Central memory CD8-positive, alpha-beta T cell (primary cell): ENCODE measurements at places on chromosomes 3 and 15.
A peak's percentile ranks its signal among the peaks of the same experiment; 100 is the strongest.

DNA sequence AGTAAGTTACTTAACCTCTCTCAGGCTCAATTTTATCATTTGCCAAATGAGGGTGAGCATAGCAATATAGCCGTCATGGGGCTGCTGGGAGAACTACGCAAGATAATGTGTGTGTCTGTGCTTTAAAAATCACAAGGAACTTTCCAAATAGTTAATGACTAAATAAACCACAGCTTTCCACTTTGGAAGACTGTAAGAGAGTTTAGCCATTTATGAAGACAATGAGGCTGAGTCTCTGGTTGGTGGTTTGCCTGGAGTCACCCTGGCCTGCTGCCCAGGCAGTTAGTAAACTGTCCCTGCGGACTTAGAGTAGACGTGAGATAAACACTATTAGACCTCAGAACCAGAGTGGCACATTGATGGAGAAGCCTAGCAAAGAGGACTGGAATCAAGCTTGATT is 357.7 kb downstream of the CLSTN2 start:
- DNase-seq = no peak

DNA sequence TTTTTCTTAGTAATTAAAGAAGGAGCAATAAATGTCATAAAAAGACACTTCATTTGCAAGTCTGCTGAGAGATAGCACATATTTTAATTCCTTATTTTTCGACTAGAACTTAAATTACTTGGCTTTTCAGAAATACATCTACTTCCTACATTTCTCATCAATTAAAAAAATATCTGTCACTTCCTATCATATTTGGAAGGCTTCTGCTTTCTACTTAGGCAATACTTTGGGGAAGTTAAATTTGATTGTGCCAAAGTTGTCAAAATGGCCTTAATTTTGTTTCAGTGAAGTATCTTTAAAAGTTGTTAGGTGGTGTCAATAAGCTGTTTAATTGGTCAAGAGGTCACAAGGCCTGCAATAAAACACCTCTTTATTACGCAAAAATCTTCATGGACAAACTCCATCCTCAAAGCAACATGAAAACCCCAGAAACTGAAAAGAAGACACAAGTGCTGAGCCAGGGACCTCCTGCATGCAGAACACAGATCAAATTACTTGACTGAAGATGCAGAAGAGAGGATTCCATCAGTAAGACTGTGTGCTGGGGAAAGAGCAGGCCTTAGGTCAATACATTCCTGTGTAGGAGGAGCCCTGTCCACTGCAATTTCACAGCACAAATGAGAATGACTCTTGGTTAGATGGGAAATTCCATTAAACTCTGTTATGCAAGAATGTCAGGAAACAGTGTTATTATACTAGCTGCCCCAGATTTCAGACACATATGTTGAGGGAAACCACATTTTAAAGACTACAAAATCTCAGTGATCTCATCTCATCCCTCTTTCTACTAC is 48.0 kb upstream of the FSTL1 start:
- no peak for DNase-seq

DNA sequence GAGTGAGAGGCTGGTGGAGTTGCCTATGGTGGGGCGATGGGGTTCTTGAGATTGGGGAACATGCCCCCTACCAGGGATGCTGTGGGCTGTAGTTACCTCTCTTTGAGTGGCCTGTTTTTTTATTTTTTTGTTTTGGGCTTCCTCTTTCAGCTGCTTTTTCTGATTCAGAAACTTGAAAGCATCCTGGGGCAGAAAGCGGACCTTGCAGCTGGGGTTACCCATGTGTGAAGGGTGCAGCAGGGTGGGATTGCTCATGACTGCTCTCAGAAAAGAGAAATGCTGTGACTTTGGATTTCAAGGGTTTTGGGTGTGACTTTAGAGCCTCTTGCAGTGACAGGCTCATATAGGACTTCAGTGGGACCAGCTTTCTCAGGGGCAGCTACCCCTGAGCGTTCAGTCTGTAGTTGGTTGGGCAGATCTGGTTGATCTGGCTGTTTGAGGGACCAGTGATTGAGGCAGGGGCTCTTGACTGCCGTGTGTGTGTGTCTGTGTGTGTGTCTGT is 1.8 kb downstream of the LIMD1 start:
- no peak for DNase-seq

DNA sequence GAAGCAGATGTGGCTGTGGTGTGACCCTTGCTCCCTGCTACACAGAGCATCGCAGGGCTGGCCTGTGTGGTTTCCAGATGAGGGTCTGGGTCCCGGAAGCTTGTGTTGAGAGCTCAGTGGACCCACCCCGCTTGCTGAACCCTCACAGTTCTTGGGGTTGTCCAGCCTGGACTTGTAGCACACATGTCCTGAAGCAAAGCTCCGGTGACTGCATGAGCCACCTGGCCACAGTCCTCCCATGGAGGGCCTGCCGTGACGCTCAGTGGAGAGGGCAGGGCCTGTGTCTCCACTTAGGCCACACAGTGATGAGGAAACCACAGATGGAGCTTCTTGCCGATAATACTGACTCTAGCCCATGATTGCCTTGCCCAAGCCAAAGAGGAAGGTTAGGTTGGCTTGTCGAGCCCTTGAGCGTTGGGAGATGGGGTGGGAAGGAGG is 62.6 kb downstream of the RGMA start:
- no peak for DNase-seq

DNA sequence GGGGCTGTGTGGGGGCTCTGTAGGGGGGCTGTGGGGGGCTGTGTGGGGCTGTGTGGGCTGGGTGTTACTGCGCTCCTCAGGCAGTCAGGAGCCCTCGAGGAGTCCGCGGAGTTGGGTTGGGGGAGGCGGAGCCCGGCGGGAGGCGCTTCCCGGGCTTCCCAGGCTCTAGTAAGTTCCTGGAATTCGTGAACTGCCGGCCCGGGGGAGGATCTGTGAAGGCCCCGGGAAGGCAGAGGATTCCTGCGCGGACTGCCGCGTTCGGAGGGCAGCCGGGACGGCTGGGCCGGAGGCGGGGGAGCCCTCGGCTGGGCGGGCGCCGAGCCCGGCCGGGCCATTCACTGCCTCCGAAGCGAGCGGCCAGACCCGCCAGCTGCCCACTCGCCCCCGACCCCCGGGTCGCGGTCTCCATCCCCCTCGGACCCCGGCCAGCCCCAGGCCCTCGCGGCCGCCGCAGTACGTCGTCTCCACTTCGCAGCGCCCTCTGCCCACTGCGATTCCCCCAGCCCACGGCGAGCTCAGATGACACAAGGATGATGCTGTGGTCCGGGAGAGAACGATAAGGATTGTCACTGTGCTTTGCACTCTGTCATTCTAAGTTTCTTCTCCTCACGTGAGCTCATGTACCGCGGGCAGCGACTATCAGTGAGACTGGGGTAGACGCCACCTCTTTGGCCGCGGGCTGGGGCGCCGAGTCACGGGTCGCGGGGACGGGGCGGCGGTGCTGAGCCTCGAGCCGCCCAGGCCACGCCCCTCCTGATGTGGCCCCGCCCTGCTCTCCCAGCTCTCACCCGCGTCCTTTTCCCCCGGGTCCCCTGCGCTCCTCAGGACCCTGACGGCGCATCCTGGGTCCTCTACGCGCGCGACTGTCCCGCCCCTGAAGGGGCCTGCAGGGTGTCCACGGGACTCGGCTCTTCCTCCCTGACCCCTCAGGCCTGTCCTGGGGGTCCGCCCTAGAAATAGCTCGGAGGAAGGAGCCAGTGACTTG is 65.3 kb downstream of the KLF13 start:
- DNase-seq = peak; percentile 70

DNA sequence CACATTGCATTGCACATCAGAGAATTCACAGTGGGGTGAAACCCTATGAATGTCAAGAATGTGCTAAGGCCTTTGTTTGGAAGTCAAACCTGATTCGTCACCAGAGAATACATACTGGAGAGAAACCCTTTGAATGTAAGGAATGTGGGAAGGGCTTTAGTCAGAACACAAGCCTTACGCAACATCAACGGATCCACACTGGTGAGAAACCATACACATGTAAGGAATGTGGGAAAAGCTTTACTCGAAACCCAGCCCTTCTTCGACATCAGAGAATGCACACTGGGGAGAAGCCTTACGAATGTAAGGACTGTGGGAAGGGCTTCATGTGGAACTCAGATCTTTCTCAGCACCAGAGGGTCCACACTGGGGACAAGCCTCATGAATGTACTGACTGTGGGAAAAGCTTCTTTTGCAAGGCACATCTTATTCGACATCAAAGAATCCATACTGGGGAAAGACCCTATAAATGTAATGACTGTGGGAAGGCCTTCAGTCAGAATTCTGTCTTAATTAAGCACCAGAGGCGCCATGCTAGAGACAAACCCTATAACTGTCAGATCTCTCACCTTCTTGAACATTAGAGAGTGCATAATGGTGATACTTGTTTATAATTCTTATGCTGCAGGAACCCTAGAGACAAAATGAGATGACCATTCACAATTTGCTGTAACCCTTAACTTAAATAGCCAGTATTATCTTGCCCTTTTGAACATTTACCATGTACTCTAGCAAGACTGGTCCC is 9.0 kb downstream of the ZNF662 start:
- no peak for DNase-seq

GRCh38 chr15:87362531-87362930 is 894.0 kb downstream of the NTRK3 start:
- DNase-seq = no peak

DNA sequence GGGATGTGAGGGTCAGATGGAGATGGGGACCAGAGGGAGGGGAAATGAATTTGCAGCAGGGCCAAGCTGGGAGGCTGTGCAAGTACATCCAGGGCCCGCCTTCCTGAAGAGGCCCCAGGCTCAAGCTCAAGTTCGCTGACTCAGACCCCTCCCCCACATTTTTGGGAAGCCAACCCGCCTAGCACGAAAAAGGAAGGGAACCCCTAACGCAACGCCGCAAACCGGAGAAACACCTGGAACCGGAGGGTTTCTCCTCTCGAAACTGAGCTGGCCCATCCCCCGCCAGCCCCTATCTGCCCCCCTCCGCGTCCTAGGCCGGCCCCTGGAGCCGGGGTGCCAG is 624 bp downstream of the AP3B2 start:
- no peak for DNase-seq

- DNase-seq = no peak
Measured at GRCh38 chr15:98809273-98809672, 160.9 kb downstream of the IGF1R start.

DNA sequence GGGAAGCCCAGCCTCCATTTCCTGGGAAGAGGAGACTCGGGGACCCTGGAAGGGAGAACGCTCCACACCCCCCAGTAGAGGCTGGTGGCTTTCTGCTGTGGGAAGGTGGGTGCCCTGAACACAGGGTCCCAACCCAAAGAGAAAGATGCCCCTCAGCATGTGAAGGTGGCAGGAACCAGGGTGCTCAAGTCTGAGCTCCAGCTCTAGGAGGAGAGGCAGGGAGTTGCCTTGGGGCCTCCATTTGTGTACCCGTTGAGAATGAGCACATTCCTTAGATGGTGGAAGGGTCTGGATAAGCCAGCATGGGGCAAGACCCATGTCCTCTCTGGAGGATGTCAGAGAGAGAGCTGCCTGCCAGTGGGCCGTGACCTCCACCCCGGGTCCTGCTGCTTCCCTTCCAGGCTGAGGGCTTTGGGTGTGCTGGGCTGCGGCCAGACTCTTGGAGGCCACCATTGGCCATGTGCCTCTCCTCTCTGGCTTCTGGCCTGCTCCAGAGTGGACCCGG is 212.4 kb downstream of the TBC1D2B start:
- DNase-seq = no peak

DNA sequence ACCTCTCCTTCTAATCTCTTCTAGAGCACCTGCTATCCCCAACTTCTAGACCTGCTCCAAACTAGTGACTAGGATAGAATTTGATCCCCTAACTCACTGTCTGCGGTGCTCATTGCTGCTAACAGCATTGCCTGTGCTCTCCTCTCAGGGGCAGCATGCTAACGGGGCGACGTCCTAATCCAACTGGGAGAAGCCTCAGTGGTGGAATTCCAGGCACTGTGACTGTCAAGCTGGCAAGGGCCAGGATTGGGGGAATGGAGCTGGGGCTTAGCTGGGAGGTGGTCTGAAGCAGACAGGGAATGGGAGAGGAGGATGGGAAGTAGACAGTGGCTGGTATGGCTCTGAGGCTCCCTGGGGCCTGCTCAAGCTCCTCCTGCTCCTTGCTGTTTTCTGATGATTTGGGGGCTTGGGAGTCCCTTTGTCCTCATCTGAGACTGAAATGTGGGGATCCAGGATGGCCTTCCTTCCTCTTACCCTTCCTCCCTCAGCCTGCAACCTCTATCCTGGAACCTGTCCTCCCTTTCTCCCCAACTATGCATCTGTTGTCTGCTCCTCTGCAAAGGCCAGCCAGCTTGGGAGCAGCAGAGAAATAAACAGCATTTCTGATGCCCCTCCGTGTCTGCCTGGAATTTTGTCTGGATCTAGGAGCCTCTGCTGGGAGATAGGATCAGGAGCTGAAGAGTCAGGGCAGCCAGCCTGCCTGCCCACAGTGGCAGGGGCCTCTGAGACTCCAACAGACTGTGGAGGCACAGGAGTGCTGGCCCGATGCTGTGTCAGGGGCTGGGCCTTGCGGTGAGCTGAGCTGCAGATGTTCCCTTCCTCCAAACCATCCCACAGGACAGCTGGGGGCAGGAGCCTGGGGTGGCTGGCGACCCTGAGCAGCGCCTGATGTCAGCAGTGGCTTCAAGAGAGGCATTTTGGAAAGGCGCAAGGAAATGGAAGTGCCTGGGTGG is 3.0 kb downstream of the ISLR start:
- DNase-seq = no peak

- no peak for DNase-seq
Measured at GRCh38 chr3:53255423-53255774, 423 bp downstream of the TKT start.

GRCh38 chr3:172612871-172613678 is 89.8 kb upstream of the TNFSF10 start:
- no peak for DNase-seq

DNA sequence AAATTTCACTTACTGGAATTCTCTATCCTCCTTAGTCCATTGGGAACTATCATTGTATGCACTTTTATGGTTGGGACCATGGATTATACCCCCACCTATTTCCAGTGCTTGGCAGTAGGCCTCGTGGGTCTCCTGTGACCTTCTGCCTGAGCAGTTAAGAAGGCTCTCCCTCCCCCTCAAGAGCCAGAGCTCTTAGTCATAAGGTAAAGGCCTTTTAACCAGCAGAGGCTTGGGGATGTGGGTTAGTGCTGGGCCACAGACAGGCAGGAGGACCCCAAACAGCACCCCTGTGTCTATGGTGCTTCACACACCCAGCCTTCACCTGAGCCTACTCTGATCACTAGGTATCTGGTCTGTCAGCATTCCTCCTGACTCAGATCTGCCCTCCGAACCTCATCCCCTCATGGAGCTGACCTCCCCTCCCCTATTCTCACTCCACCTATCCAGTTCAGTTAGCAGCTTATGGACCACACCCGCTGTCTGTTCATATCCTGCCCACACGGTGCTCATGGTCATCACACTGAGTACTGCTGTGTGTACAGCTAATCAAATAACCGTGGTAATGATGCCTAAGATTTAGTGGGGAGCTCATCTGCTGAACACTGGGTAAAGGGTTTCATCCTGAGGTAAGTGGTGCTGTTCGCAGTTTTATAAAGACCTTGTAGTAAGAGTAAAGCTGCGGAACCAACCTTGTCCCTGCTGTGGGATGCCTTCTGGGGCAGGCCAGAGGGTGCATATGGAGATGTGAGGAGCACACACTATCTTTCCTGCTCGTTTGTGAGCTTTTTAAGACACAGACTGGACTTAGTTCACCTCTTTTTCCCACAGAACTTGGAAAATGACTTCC is 40.9 kb downstream of the KLHL18 start:
- DNase-seq = no peak

- DNase-seq = no peak
Measured at GRCh38 chr15:66862111-66862939, 160.3 kb downstream of the SMAD6 start.
